ENCODE measurements at places on chromosomes 7 and 10.
A peak's percentile ranks its signal among the peaks of the same experiment; 100 is the strongest.

DNA sequence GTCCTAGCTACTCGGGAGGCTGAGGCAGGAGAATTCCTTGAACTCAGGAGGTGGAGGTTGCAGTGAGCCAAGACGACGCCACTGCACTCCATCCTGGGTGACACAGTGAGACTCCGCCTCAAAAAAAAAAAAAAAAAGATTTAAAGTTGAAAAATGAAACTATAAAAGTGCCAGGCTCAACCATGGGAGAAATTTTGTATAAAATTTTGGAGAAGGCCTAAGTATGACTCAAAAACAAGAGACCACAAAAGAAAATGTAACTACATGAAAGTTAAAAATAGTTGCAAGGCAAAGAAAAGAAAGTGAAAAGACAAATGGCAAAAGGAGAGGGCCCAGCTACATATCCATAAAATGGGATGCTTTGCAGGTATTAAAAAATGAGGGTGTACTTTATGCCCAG, 104.1 kb downstream of the ARHGAP22 start:
- no peak for DNase-seq

- DNase-seq = no peak
Measured at GRCh38 chr7:27112955-27113949, 10.8 kb upstream of the HOXA2 start.

DNA sequence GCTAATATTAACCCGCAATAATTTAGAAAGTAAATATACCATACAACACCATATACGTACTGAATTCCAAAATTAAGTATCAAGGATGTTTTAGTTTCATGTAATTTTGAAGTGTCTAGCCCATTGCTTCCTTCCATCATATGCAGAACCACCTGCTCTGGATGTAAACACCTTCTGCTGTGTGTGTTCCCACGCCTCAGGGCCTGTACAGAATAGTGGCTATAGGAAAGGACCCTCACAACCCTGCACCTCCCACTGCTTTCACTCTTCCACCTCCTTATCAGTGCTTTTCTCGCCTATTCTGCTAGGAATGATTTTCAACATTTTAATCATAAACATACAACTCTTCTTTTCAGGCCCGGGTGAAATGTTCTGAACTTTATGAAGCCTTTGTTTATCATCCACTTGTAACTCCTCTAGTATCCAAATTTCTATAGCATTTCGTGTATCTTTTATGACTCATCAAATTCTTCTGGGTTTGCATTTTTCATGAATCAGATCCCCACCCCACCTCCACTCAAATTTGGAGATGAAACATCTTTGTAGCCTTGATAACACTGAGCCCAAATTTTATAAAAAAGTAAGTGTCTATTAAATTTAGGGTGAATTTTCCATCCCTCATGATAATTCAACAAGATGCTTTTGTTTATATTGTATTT, 1106.8 kb upstream of the C7orf33 start:
- no peak for DNase-seq

DNA sequence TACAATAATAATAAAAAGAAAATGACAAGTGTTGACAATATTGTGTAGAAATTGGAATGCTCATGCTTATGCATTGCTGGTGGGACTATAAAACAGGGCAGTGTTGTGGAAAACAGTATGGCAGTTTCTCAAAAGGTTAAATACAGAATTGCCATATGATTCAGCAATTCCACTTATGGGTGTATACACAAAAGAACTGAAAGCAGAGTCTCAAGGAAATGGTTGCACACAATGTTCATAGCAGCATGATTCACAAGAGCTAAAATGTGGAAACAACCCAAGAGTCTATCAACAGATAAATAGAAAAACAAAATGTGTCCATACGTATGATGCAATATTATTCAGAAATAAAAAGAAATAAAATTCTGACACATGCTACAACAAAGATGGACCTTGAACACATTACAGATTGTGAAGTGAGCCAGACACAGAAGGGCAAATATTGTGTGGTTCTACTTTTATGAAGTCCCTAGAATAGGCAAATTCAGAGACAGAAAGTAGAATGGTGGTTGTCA, 64.8 kb upstream of the GRM8 start:
- no peak for DNase-seq

DNA sequence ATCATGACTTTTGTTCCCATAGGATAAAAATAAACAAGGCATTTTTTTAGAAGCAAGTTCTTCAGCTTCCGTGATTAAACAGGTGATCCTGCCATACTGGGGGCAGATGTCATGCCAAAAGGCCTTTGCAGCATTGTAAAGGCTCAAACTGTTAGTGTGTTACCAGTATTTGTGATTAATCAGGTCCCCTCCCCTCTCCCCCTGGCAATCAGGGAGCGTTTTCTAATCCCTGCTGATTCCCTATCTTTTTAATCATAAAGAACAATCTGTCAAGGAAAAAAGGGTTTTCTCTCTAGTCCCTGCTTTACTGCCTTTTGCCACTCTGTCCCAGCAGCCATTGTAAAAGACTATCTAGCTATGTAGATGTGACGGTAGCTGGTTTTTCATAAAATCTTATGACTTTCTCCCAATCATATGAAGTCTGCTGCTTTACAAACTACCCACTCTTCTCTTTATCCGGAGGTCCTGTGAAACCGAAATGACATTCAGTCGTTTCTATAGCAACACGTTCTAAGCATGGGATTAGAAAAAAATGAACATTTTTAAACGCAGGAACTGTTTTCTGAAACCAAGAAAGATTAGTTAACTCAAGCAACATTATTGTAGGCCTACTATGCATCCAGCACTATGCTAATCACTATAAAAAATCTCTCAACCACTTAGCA, 210.9 kb downstream of the RNLS start:
- no peak for DNase-seq

DNA sequence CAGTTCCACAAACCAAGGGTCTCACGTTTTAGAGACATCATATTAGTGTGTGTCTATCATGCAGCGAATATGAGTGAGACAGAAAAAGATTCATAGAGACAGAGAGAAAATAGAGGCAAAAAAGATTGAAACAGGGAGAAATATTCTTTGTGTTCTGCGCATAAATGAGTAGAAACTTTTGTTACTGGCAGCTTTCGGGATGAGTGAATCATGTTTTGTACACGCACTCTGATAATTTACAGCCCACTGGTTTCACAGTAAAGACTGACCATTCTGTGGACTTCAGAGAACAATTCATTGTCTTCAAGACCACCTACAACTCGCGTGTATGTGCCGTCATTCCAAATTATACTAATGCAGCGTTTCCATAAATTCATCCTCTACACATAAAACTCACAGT, 60.2 kb downstream of the NRCAM start:
- DNase-seq = no peak

- DNase-seq = no peak
Measured at GRCh38 chr10:73946253-73947145, 35.6 kb downstream of the PLAU start.

GRCh38 chr10:103204353-103205255, 11.5 kb upstream of the NT5C2 start:
- DNase-seq = no peak

GRCh38 chr7:102426268-102427018, 6.9 kb upstream of the ORAI2 start:
- peak; percentile 52 for DNase-seq

- no peak for DNase-seq
Measured at GRCh38 chr7:27532314-27532713, 130.4 kb downstream of the HIBADH start.

DNA sequence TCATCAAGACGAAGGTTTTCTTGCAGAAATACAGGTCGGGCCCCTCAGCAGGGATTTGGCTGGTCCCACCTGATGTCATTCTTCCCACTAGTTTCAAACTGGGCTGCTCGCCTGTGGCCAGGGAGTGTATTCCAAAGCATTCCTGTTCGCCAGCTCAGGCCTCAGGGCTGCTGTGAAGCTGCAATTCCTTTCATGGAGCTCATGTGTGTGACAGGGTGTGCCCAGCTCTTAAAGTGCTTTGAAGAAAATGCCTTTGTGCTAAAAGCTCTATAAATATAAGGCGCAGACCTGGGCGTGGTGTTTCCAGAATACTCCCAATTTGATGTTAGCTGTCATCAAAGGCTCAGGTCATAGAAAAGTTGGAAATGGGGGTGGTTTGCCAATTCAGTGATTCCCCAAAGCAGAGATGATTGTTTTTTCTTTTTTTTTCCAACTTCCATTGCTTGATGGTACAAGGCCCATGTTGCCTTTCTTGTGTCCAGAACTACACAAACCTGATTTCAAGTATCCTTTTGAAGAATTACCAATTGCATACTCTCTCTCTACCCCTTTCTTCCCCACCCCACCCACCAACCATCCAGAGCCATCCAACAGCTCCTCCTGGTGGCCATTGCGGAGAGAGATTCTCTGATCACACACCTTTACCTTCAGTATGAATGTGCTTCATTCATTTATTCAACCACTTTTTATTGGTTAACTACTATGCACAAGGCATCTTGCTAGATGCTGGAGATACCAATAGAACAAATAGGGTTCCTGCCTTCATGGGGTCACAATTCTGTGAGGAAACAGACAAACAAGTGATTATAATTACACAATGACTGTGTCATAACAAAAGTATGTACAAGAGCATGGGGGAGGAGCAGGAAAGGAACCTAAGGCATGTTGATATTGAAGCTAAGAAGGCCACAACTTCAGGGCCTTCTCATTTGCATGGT, 297.3 kb upstream of the LYZL1 start:
- peak; percentile 17 for DNase-seq

DNA sequence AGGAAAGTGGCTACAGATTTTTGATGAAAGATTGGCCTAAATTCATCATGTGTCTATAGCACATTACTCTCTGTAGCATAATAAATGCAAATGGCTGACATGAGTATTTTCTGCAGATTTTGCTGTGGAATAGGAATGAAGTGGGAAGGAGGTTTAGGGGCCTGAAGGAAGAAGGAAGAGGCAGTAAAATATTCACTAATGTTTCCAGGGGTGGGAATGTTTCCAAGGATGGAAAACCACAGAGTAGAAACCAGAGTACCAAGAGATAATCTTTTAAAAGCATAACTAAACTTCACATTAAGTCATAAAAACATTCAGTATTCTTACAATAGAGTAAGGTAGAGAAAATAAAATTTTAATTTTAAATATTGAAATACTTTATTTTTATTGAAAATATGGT, 267.8 kb downstream of the BICC1 start:
- DNase-seq = no peak

DNA sequence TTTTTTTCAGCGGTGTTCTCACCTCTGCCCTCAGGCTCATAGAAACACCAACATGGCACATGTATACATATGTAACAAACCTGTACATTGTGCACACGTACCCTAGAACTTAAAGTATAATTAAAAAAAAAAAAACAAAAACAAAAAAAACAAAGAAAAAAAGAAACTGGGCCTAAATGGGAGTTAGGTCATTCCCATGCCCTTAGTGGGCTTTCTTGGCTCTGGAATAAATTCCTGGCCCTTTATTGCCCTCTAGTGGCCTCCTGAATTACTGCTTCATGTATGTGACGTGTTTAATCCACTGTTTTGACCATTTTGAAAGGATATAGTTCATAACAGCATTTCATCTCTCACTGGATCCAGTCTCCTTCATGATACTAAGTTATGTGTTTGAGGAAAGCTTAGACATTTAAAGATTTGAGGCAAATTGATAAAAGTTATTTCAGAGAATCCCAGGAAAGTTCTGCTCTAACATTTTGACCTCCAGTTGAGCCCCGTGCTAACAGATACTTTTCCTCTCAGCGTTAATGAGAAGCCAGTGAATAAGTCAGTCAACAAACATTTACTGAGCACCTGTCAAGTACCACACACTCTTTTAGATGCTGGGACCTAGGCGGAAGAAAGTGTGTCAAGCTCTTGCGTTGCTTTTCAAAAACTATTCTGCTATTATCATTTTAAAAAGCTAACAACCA, 54.7 kb upstream of the SYPL1 start:
- peak; percentile 20 for DNase-seq

DNA sequence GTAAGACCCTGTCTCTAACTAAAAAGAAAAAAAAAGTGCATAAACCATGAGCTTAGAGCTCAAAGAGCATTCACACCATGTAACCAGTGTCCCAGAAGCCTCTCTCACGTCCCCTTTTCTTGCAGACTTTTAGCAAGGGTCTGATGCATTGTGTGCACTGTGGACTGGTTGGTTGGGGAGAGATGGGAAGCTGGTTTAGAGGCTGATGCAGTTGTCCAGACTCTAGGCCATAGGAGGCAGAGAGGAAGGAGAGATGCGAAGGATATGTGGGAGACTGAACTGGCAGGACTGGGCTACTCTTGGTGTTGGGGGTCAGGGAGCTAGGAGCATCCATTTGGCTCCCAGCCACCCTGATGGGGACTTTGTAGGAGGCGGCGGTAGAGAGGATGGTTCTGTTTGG, 1.8 kb downstream of the SSC4D start:
- no peak for DNase-seq

DNA sequence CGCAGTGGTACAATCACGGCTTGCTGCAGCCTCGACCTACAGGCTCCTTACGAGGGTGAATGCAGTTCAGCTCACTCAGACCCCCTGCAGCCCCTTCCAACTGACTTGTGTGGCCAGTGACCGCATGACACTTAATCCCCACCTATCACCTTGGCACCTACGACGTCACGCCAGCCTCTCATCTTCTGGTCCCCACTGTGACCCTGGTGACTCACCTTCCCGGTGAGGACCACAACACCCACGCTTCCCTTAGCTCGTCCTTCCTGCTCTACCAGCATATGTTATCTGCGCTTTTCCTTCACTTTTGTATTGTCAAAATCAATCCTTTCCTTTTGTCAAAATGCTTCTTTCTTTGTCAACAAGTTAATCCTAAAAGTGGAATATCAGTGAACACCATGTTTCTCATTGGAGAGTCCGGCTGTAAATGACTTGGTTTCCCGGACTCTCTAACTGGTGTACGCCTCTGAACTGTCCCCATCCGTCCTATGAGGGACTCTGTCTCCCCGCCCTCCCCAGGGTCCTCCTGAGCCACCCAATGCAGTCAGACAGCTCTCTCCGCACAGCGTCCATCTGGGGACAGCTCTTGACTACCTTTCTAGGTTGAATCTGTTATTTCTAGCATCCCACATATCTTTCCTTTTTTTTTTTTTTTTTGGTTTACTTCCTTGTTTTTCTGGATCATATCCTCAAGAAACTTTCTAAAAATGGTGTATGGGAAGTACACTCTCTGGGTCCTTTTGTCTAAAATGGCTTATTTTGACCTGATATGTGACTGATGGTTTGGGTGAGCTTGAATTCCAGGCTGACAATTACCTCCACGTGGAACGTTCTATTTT, 37.3 kb downstream of the CFAP46 start:
- DNase-seq = no peak

DNA sequence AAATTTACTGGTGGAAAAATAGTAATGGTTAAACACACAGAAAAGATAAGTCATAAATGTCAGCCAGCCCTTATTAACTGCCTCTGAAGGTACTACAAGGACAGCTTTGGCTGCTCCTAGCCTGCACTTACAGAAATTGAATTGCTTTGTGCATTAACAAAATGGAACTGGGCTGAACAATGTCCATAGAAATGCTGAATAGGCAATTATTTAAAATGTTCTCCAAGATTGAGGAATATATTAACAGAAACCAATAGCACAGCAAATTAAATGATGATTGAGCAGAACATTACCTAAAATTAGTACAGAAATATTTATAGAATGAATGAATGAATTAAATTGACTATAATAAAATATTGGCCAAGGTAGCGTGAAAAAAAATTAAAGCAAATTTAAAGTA, 42.4 kb upstream of the AGMO start:
- no peak for DNase-seq

Data from activated gamma-delta T cell treated with Interleukin-2 at 50 U/mL for 16 hours (primary cell).